Prostate gland (tissue), 2 donors: ENCODE measurements at places on chromosomes 12 and 14.

DNA sequence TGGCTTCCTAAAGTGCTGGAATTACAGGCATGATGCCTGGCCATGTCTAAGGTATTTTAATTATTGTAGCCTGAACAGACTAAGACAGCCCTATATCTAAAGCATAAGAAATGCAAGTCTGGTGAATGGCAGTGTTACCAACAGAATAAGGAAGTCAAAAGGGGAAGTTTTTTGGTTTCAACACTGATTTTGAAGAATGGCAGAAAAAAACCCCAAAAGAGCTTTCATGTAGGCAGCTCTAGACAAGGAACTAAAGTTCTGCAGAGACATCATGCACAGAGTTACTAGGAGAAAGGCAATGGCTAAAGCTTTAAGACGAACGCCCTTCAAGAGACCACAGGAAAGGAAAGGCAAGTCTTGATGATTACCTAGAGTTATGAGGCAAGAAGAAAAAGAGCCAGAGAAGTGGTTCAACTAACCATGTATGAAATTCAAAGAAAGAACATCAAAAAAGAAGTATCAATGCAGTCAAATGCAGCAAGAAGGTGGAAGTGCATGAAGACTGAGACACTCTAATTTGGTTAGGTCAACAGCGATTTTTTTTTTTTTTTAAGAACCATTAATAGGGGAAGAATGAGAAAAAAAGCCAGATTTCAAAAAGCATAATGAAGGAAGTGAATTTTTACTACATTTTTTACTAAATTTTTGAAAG is 50.8 kb downstream of the RPS6KA5 start:
- no peak overlapping the region for H3K4me3 ChIP-seq
- H3K36me3 ChIP-seq = no peaks in the 10 kb centered on the region

GRCh38 chr12:33988197-33988805 is 34.0 kb upstream of the ALG10 start:
- no peaks in the 10 kb centered on the region for H3K4me1 ChIP-seq
- H3K27ac ChIP-seq = no peak overlapping the region
- no peaks in the 10 kb centered on the region for H3K36me3 ChIP-seq
- DNase-seq = no peak
- H3K4me3 ChIP-seq = no peak overlapping the region

DNA sequence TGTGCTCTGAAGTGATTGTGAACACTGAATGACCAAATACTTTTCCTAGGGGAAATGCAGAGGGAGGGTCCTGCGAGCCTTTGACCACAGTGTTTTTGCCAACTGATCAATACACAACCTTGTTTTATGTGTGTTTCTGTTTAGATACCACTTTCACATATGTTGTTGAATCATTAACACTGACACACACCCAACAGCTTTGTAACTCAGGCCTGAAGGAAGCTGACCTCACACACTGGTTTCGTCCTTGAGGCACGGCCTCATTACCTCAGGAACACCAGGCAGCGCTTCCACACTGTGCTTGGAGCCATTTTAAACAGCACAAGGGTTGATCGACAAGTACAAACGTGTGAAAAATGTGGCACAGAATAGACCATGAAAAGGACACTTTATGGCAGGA is 60.0 kb downstream of the PPFIBP1 start:
- no peaks in the 10 kb centered on the region for H3K27me3 ChIP-seq
- no peak for DNase-seq
- no peaks in the 10 kb centered on the region for H3K36me3 ChIP-seq
- no peak overlapping the region for H3K27ac ChIP-seq

DNA sequence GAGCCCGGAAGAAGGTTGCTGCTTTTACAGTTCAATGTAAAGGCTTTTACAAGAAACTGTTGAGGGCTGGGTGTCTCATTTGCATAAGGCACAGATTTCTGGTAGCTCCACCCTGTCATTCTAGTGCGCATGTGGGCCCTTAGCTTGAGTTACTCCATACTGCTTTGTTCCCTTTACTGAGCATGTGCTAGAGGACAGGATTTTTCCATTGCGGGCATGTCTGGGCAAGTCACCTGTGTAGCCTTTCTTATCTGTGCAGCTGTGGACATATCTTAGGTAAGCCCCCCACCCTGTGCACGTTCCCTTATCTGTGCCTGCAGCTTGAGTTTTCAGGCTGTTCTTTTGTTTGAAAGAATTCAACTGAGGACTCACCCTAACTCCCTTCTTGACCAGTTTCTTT is 56.2 kb upstream of the ARHGAP5 start:
- H3K27me3 ChIP-seq = no peaks in the 10 kb centered on the region
- no peak overlapping the region for H3K27ac ChIP-seq
- no peak for DNase-seq
- no peaks in the 10 kb centered on the region for H3K4me1 ChIP-seq
- H3K36me3 ChIP-seq = no peaks in the 10 kb centered on the region

GRCh38 chr12:68579254-68579653 is 31.4 kb upstream of the RAP1B start:
- H3K27ac ChIP-seq = no peak overlapping the region
- no peaks in the 10 kb centered on the region for H3K27me3 ChIP-seq
- no peak for DNase-seq
- no peaks in the 10 kb centered on the region for H3K4me1 ChIP-seq

DNA sequence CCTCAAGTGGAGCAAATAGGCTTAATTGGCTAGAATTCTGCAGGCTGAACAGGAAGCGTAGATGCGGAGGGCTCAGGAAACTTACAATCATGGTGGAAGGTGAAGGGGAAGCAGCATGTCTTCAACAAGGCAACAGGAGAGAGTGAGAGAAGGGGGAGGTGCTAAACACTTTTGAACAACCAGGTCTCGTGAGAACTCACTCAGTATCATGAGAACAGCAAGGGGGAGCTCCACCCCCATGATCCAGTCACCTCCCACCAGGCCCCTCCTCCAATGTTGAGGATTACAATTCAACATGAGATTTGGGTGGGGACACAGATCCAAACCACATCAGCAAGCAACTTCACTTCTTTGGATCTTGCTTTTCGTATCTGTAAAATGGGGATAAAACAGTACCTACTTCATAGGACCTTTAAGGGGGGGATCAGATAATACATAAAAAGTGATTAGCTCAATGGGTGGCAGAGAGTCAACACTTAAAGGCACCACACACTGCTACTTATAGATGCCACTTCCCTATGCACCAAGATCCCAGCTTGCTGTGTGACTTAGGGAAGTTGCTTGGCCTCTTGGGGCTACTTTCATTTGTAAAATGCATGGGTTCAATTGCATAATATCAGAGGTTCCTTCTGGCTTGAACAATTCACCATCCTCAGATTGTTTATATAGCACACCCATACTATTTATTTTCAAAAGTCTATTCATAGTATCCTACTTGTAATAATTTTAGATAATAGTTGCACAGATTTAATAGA is 184.8 kb upstream of the RPH3A start:
- no peaks in the 10 kb centered on the region for H3K4me1 ChIP-seq
- no peaks in the 10 kb centered on the region for H3K36me3 ChIP-seq
- no peak for DNase-seq
- no peak overlapping the region for H3K27ac ChIP-seq
- no peaks in the 10 kb centered on the region for H3K27me3 ChIP-seq

DNA sequence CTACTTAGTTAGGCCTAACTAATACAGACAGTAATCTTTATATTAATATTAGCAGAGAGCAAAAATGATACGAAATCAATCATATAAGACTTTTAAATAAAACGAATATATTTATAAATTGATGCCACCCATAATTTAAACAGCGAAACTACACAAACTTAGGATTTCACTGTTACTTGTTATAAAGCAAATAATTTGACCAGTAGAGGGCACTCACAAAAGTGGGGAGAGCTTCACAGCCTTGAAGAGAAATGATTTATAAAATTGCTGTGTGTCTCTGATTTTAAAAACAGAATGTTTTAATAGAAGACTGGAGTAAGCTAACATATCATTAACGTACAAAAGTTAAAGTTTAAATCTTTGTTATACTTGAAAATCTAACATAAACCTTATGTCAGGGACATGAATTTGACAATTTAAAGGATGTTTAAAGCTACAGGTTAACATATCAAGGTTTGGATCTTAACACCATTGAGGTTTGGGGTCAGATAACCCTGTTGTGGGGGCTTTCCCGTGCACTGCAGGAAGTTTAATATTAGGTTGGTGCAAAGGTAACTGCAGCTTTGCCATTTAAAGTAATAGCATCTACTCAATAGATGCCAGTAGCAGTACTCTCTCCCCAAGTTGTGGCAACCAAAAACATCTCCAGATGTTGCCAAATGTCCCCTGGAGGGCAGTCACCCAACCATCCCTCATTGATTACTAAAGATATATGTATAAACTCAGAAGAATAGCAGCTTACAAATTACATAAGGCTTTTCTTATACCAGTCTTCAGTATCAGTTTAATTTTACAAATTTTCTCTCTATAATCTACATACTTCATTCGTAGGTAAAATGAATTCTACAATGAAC is 9.3 kb downstream of the KRAS start:
- no peaks in the 10 kb centered on the region for H3K4me1 ChIP-seq
- no peaks in the 10 kb centered on the region for H3K36me3 ChIP-seq
- H3K27me3 ChIP-seq = no peaks in the 10 kb centered on the region
- DNase-seq = no peak

DNA sequence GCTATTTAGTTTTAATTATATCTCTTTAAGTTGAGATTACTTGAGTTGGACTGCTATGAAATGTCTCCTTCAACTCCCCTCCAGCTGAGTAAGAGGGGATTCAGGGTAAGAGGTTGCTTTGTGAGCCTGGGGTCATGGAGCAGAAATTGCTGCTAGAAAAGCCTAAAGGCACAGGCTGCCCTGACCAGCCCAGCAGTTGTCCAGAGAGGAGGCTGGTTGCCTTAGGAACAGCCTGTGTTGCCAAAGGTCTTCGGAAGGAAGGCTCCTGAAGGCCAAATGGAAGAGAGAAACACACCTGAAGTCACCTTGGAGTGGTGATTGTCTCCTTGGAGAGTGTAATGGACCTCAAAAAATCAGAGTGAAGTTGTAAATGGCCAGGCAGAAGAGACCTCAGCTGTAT is 235.5 kb upstream of the PDE3A start:
- no peak overlapping the region for H3K27ac ChIP-seq
- no peak overlapping the region for H3K4me3 ChIP-seq
- no peaks in the 10 kb centered on the region for H3K36me3 ChIP-seq
- no peaks in the 10 kb centered on the region for H3K27me3 ChIP-seq

DNA sequence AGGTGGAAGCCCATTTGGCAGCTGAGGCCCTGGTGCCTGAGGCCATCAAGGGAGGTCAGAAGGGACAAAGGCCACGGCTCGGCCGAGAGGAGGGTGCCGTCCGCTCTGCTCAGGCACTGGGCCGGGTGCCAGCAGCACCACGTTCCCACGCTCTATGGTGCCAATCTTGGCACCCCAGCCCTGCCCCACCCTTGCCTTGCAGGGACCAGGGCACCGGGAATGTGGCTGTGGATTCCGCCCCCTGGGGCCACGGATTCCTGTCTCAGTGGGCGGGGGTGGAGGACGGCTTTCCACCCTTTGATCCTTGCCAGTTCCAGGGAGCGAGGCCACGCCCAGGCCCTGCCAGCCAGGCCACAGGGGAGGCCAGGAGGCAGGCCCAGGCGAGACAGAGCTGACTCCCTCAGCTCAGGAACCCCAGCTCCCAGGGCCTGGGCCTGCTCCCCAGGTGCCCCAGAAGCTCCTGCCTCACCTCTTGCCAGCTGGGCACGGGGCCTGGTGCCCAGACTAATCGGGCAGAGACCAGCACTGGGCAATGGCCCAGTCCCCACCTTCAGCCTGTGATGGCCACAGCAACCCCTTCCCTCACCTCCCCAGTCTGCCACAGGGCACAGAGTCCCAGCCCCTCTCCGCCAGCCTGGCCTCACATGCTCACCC is 26.4 kb upstream of the GPR132 start:
- peak; percentile 87 for DNase-seq
- H3K4me3 ChIP-seq = no peak overlapping the region

- H3K36me3 ChIP-seq = no peaks in the 10 kb centered on the region
- no peak overlapping the region for H3K27ac ChIP-seq
- H3K4me1 ChIP-seq = no peaks in the 10 kb centered on the region
- H3K4me3 ChIP-seq = no peak overlapping the region
Observed at GRCh38 chr12:537772-538171, 78.0 kb downstream of the B4GALNT3 start.

DNA sequence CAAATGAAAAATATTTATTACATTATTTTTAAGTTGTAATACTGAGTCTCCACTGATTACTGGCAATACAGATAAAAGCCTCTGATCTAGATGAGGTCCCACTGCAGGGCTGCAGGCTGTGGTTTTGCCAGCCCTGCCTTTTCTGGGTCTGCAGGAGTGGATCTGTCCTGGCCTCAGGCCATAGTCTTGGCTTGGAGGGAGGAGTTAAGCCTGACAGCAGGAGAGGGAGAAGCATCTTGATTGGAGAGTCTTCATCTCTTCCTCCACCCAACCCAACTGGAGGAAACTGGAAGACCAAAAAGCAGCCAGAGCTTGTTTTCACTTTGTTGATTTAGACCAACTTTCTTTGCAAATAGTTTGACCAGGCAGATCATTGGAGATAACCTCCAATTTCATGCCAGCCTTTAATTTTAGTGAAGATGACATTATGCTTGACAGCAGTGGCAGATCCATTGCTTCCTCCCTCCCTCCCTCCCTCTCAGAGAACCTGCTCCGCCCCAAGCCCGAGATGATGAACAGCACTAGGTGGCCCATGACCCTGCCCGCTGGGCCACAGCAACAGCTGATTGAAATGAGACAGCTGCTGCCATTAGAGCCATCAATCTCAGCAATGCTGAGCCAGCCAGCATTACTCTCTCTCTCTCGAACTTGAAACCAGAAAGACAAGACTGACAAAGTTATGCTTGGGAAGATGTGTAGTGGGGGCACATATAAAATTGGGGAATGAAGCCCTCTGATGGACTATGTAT is 222.4 kb downstream of the GLT1D1 start:
- H3K36me3 ChIP-seq = no peaks in the 10 kb centered on the region
- no peak overlapping the region for H3K4me3 ChIP-seq
- H3K4me1 ChIP-seq = no peaks in the 10 kb centered on the region
- DNase-seq = no peak

DNA sequence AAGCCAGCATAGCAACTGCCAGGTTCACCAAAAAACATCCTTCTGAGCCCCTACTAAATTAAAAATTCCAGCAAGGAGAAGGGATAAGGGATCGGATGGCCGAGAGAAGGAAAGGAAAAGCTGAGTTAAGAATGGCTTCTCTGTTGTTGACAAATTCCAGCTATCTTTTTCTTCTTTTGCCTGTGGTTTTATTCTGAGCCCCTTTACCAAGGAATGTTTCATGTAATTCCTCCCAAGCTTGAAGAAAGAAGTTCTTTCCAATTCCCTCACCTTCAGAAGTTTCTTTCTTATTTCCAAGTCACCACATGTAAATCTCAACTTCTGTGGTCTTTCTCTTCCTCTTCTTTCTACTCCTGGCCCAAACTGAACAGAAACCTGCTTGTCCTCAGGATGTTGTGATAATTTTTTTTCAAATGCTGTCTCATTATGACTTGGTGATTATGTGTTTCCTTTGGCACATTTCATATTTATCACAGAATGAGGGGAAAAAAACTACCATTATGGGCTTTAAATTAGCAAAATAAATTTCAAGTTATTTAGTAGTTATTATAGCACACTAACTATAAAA is 40.0 kb downstream of the FGD6 start:
- DNase-seq = no peak
- H3K27me3 ChIP-seq = no peaks in the 10 kb centered on the region
- no peaks in the 10 kb centered on the region for H3K36me3 ChIP-seq

- DNase-seq = no peak
- no peaks in the 10 kb centered on the region for H3K27me3 ChIP-seq
- H3K4me1 ChIP-seq = no peaks in the 10 kb centered on the region
- H3K4me3 ChIP-seq = no peak overlapping the region
- no peaks in the 10 kb centered on the region for H3K36me3 ChIP-seq
- no peak overlapping the region for H3K27ac ChIP-seq
Observed at GRCh38 chr14:51295646-51296263, 55.7 kb downstream of the TMX1 start.

- H3K27ac ChIP-seq = no peak overlapping the region
- no peak overlapping the region for H3K4me3 ChIP-seq
- no peak for DNase-seq
- H3K27me3 ChIP-seq = no peaks in the 10 kb centered on the region
Observed at GRCh38 chr12:4956054-4956453, 46.3 kb downstream of the KCNA1 start.
